ENCODE measurements at places on chromosomes 5 and 9.

- no peak for DNase-seq
These were observed 128.6 kb downstream of the ASTN2 start for GRCh38 chr9:117286245-117286644.

- no peak for DNase-seq
These were observed 182.8 kb downstream of the MCTP1 start for GRCh38 chr5:95102080-95102479.

- DNase-seq = no peak
These were observed 252.2 kb upstream of the PANK3 start for GRCh38 chr5:168831383-168831782.

- DNase-seq = no peak
These were observed 40.3 kb downstream of the TPPP start for GRCh38 chr5:652773-653350.

- DNase-seq = peak; percentile 72
These were observed 145.7 kb downstream of the EBF1 start for GRCh38 chr5:158953929-158954534.

GRCh38 chr5:5650949-5651348 lies 228.5 kb downstream of the ICE1 start:
- no peak for DNase-seq

DNA sequence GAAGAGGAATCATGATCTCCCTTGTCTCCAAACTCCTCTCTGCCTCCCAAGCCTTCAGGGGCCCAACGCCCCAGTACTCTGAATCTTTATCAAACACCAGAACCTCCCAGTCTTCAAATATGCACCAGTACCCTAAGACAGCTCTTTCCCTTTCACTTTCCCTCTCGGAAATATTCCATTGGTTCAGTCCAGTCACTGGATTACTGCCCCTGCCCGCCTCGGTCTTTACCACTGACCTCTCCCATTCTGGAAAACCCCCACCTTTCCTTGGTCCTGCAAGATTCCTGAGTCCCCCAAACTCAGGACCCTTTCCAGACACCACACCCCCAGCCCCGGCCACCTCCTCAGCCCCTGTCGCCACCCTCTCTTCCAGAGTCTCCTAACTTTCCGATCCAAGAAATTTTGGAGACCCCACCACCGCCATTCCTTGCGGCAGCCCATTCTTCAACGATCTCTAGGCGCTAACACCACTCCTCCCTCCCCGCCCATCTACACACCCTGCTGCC lies 674 bp downstream of the C5orf15 start:
- DNase-seq = no peak

DNA sequence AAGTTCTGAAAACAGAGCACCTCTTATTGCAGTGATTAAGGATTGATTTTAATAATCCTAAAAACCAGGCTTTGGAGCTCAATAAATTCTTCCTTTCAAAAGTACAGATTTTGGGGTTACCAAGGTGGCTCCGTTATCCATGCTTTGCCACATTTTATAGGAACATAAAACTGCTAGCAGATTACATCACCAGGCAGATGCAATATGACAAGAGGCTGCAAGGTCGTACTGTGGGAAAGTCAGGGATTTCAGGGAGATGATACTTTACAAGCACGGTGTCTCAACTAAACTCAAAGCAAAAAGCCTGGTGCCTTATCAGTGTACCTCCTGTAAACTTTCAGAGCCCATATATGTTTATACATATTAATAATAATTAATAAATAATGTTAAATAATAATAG lies 28.6 kb downstream of the ADAMTSL1 start:
- DNase-seq = no peak
